Upper lobe of left lung (tissue), 6 donors: ENCODE measurements at places on chromosomes 1 and 21. TPM values are rescaled to one million over a fixed set of nuclear protein-coding genes. Genes with fewer than 3 reads are reported as not detected.

The KDM5B gene
- 45.2 TPM for total RNA-seq

The KHDRBS1 gene
- total RNA-seq: 52.4 TPM

The PTPRU gene
- total RNA-seq: 67.6 TPM

The CR1L gene
- 1.0 TPM for total RNA-seq

The ZMPSTE24 gene
- 36.0 TPM for total RNA-seq

The HFM1 gene
- total RNA-seq: 0.77 TPM

The SIPA1L2 gene
- 49.6 TPM for total RNA-seq

The TOE1 gene
- total RNA-seq: 8.8 TPM

The WDTC1 gene
- total RNA-seq: 75.0 TPM

GRCh38 chr1:93677729-93678128, 3.9 kb downstream of the BCAR3 start:
- H3K27ac ChIP-seq: no peak overlapping the region
- no peak overlapping the region for H3K4me3 ChIP-seq
- H3K36me3 ChIP-seq: no peaks in the 10 kb centered on the region
- no peaks in the 10 kb centered on the region for H3K27me3 ChIP-seq
- peaks cover 70% of the 10 kb centered on the region for H3K4me1 ChIP-seq

DNA sequence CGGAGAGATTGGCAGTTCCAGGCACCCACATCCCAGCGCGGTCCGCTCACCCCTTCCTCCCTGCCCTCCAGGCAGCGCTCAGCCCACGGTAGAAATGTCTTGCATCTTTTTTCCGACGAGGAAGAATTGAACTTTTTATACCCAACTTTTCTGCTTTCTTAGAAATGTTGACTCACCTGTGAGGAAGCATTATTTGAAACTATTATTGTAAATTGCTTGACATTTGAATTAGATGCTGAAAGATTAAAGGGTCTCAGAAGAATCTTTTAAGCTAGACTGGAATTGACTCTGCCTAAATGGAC, 912 bp upstream of the SIPA1L2 start:
- H3K4me1 ChIP-seq: peaks cover 20% of the 10 kb centered on the region
- DNase-seq: no peak
- no peaks in the 10 kb centered on the region for H3K36me3 ChIP-seq
- H3K27me3 ChIP-seq: no peaks in the 10 kb centered on the region
- H3K27ac ChIP-seq: peak overlapping the region; percentile 95

DNA sequence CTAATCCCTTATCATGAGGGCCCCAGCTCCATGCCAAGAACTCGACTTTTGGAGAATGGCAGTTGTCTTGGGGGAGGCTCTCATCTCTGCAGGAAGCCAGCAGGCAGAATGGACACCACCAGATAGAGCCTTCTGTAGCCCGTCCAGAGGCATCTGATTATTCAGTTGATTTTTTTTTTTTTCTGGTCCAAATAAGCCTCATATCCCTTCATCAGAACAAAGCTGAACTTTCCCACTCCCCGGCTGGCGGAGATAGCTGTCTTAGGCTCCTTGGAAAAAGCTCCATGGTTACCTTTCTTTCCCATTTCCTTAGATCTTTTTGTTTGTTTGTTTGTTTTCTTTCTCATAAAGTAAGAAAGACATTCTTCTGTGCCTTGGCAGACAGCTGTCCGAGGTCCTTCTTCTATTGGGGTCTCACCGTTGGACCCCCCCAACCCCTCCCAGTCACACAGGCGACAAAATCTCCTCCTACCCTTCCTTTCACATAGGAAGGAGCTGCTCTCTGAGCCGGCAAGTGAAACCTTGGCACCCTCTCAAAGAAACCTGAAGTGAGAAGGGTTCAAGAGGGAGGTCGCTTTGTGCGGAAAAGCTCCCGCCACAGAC, 278.5 kb downstream of the RPS6KC1 start:
- no peaks in the 10 kb centered on the region for H3K27me3 ChIP-seq
- H3K27ac ChIP-seq: no peak overlapping the region
- DNase-seq: no peak
- no peaks in the 10 kb centered on the region for H3K36me3 ChIP-seq
- H3K4me3 ChIP-seq: no peak overlapping the region

DNA sequence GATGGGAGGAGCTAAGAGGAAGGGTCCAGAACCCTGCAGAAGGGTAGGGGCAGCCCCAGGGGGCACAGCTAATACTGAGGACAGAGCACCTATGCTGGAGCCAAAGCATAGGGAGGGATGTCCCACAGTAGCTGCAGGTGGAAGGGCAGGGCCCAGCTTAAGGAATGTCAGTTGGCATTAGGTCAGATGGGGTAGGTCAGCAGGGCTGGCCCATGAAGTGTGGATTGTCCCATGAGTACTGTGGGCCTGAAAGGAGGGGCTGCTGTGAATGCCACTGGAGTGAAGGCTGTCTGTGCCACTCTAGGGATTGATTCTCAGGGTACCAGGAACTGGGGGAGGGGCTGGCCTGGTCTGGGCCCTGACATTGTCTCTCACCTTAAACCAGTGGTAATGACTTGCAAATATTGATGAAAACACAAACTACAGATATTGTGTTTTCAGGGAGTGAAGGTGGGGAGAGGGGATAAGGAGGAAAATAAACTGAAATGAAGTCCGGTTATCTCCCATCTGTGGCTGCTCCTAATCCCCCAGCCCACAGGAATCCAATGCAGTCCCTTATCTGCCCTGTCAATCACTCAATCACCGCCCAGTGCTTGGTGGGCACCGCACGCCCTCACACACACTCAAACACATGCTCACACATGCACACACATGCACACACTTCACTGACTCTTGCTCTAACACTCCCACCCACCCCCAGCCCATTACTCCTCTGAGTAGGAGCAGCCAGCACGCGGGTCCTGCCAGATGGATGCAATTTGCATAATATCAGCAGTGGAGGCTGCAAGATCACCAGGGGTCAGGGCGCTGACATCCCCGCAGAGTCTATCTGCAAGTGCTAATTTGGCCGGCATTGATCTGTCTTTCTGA, 27.8 kb downstream of the DMAP1 start:
- H3K27me3 ChIP-seq: no peaks in the 10 kb centered on the region
- H3K4me3 ChIP-seq: no peak overlapping the region
- peak overlapping the region; percentile 72 for H3K27ac ChIP-seq
- no peaks in the 10 kb centered on the region for H3K36me3 ChIP-seq
- peaks cover 18% of the 10 kb centered on the region for H3K4me1 ChIP-seq

DNA sequence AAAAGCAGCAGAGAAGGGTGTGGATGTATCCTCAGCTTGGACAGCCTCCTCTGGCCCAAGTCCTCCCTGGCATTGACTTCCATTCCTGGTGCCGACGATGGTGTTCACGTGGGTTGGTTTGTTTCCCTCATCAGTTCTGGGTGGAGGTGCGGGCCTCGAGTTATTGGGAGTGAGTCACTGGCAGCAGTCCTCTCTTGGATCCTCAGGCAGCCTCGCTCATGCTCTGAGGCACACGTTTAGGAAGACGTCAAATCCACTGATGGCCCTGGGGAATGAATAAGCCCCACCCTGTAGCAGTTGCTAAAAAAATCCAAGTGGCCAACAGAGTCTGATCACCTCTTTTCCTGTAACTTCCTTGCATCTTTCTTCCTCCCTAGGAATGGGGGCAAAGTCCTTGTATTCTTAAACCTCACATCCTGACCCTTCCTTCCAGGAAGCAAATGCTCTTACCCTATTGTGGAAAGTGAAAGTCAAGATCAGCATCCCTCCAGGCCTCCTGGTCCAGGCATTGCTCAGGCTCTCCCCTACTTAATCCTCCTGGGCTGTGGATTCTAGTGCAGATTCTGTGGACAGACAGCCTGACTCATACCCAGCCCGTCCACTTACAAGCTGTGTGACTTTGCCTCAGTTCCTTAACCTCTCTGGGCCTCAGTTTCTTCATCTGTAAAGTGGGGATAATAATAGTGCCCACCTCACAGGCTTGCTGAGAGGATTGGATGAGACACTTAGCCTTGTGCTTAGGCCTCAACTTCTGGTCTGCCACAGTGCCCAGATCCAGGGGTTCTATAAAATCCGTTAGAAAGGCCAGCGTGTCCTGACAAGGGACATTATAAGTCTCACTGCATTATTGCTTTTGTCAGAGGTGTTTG, 111.1 kb downstream of the TLR5 start:
- H3K36me3 ChIP-seq: no peaks in the 10 kb centered on the region
- no peak overlapping the region for H3K27ac ChIP-seq

DNA sequence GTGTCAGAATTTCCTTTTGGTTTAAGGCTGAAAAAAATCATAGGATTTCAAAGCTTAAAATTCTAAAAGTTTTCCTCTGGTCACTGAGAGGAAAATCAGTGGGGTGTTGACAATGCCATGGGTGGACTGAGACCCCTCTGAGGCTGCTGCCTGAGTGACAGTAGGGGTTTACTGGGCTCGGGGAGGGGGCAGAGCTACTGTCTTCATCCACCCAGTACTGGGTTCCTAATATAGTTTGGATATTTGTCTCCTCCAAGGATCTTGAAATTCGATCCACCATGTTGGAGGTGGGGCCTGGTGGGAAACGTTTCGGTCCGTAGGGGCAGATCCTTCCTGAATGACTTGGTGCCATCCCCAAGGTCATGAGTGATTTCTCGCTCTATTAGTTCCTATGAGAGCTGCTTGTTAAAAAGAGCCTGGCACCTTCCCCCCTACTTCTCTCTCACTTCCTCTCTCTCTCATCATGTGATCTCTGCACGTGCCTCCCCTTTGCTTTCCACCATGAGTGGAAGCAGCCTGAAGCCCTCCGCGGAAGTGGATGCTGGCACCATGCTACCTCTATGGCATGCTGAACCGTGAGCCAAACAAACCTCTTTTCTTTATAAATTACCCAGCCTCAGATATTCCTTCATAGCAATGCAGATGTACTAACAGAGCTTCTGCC, 72.3 kb downstream of the MAP10 start:
- no peak overlapping the region for H3K4me3 ChIP-seq
- H3K27ac ChIP-seq: no peak overlapping the region
- DNase-seq: no peak
- no peaks in the 10 kb centered on the region for H3K27me3 ChIP-seq

GRCh38 chr1:229495782-229496181, 12.4 kb downstream of the NUP133 start:
- no peaks in the 10 kb centered on the region for H3K4me1 ChIP-seq
- no peak overlapping the region for H3K27ac ChIP-seq
- H3K27me3 ChIP-seq: no peaks in the 10 kb centered on the region
- no peak for DNase-seq
- peaks cover 23% of the 10 kb centered on the region for H3K36me3 ChIP-seq
- H3K4me3 ChIP-seq: no peak overlapping the region

GRCh38 chr1:163697137-163697536, 375.4 kb downstream of the NUF2 start:
- no peaks in the 10 kb centered on the region for H3K36me3 ChIP-seq
- H3K4me1 ChIP-seq: no peaks in the 10 kb centered on the region
- DNase-seq: no peak
- H3K27ac ChIP-seq: no peak overlapping the region

GRCh38 chr21:21019681-21020080, 21.5 kb downstream of the NCAM2 start:
- no peak for DNase-seq
- no peak overlapping the region for H3K27ac ChIP-seq
- H3K27me3 ChIP-seq: no peaks in the 10 kb centered on the region
- H3K36me3 ChIP-seq: no peaks in the 10 kb centered on the region

- DNase-seq: no peak
- H3K27me3 ChIP-seq: peaks cover 14% of the 10 kb centered on the region
- no peaks in the 10 kb centered on the region for H3K36me3 ChIP-seq
- peaks cover 19% of the 10 kb centered on the region for H3K4me1 ChIP-seq
- no peak overlapping the region for H3K4me3 ChIP-seq
Measured at GRCh38 chr21:45017039-45017960, 57.1 kb upstream of the ADARB1 start.

GRCh38 chr1:1732381-1732780, 8.2 kb upstream of the CDK11A start:
- peaks cover 8% of the 10 kb centered on the region for H3K36me3 ChIP-seq
- no peak for DNase-seq
- no peaks in the 10 kb centered on the region for H3K4me1 ChIP-seq
- H3K27ac ChIP-seq: no peak overlapping the region
- no peaks in the 10 kb centered on the region for H3K27me3 ChIP-seq

DNA sequence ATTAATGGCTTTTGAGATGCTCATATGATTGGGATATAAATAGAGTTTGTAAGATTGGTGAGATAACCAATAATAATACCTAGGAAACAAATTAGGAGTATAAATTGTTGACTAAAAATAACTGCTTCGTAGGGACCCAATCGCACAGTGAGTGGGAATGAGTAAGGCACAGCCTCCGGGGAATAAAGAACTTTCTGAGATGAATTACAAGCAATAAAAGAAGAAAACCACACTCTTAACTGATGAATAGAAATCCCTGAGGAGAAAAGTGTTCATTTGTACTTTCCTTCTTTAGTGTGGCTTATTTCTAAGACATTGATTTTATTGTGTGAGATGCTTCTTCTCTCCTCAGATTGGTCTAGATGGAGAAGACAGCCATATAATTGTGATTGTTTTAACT, 443.4 kb upstream of the PRMT6 start:
- H3K36me3 ChIP-seq: no peaks in the 10 kb centered on the region
- no peak overlapping the region for H3K27ac ChIP-seq
- H3K27me3 ChIP-seq: no peaks in the 10 kb centered on the region
- no peaks in the 10 kb centered on the region for H3K4me1 ChIP-seq

DNA sequence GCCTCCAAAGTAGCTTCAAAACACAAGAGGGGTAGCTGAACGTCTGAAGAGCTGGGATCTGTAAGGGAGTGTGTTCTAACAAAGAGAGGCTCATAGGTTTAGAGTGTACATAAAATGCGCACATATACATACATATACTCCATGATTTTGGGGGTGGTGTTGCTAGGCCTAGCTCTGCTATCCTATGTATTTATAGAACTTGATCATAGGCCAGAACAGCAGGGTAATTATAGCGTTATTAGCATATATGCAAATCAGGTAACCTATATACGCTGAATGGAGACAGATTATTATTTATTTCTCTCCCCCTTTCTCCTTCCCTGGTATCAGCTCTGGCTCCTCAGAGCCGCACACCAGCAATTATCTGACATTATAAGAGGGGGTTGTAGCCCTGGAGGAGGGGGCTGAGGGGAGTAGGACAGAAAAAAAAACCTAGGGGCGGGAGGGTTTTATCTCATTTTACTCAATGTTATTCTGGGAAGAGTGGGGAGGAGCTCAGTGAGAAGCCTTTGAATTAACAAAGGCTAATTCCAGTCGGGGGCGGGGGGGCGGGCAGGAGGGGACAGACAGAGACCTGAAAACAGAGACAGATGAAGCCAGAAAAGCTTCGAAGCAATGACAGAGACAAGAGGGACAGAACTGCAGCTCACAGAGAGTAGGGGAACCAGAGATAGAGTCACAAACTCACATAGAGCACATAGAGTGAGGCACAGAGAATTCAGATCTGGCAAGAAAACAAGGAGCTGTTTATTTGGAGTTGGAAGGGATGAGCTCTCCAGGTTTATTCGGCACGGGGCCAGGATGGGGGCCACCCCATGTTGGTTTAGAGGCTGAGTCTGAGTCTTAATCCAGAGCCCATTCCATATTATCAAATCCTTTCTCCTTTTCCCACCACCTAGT, 63.0 kb downstream of the RHBG start:
- peaks cover 19% of the 10 kb centered on the region for H3K4me1 ChIP-seq
- no peak overlapping the region for H3K4me3 ChIP-seq
- H3K27ac ChIP-seq: no peak overlapping the region
- DNase-seq: no peak
- H3K27me3 ChIP-seq: peaks cover 7% of the 10 kb centered on the region
